ENCODE measurements at places on chromosomes 5 and 9.

DNA sequence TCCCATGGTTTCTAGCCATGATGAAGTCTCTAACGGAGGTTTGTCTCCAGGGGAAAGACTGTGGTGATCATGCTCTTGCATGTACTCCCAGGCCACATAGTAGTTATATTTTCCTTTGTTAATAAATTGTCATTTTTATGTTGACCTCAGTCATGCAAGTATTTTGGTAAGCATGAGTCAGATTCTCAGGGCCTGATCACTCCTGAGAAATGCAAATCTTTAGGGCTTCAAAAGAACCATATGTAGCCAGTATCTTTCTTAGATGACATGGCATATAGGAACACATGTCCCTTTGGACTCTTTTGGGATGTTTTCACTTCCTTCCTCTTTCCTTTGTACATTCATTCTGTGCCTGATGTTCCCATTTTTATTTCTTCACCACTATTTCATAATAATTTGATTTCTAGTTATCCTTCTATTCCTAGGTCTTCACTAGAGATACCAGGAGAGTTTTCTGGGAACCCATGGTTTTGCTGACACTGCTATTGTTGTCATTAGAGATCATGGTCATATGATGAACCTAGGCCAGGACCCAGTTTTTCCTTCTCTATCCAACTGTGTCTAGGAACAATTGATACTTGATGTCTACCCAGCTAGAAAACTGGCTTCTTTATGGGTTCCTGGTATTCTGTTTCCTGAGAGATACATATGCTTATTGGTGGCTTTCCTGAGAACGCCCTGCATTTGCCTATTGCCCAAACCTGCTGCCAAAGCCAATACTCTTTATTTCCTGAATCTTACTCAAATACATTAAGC, 248.1 kb upstream of the NREP start:
- DNase-seq: no peak

DNA sequence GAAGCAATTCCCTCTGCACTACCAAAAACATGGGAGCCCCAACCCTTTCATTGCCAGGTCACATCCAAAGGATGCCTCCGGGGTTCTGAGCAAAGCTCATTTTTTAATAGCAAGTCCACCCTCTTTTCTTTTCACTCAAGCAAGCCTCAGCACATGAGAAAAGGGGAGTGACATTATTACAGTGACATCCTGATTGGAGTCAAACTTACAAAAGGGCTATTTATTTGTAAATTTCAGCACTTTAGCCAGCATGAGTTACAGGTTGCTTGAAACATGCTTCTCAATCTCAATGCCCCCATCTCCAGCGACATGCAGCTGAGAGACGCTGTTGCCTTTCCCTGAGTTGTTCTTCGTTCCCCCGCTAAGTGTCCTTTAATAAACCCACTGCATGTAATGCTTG, 238.4 kb upstream of the PANK3 start:
- DNase-seq: no peak

DNA sequence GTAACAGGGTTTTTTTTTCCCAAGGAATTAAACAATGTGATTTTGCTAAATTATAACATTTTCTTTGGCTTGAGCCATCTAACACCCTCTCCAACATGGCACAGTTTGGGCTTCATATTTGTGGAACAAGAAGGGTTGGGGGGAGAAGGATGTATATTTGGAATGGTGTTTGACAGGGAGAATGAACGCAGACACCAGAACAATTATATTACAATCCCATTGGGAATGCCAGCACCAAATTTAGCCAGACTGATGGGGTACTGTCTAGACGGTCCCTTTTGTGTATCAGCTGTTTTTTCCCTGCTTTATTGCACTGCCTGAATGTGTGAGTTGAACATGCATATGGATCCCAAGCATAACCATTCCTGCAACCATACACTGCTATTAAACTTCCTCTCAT, 130.9 kb upstream of the TMEM161B start:
- DNase-seq: no peak

DNA sequence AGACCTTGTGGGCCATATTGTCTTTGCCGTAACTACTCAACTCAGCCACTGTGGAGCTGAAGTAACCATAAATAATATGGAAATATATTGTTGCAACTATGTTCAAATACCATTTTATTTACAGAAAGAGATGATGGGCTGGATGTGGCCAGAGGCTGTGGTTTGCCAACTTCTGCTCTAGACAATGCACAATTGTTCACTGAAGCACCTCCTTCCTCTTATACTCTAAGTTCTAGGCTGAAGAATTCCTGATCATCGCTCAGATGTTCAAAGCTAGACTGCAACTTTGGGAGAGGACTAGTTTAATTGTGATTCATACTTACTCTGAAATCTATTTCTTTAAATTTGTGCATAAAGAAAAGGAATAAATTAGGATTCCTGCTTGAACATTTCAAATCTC, 245.0 kb downstream of the TAF11L14 start:
- DNase-seq: no peak

GRCh38 chr5:127072861-127073846, at the start of gene C5orf63:
Gene C5orf63 (minus strand): TSS chr5:127073502. CDS start chr5:127058995, 14,507 bp downstream.
- DNase-seq: peak; percentile 32

DNA sequence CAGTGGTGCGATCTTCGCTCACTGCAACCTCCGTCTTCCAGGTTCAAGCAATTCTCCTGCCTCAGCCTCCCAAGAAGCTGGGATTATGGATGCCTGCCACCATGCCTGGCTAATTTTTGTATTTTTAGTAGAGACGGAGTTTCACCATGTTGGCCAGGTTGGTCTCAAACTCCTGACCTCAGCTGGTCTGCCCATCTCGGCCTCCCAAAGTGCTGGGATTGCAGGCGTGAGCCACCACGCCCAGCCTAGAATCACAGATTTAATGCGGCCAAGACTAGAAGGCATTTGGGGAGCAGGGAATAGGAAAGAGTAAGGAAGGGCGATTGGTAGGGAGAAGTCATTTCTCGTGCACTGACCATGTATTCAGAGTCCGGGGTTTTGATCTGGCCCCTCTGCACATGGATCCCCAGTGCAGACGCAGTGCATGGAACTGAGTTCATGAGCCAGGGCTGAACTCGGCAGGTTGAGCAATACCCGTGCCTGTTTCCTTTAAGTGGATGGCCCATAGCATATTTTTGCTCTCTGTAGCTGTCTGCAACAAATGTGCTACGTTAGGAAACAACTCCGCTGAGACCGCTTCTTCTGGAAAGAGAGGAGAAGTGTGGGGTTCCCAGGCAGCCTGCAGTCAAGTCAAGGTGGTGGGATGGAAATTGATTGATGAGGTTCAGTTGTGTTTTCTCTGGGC, 3.4 kb upstream of the HMCN2 start:
- no peak for DNase-seq

GRCh38 chr5:77893225-77893860, 117.2 kb upstream of the TBCA start:
- no peak for DNase-seq
